ENCODE measurements at places on chromosomes 3 and 15. TPM values are rescaled to one million over a fixed set of nuclear protein-coding genes. Genes with fewer than 3 reads are reported as not detected.

TRANK1 gene
- total RNA-seq, result 41.8 TPM

DNA sequence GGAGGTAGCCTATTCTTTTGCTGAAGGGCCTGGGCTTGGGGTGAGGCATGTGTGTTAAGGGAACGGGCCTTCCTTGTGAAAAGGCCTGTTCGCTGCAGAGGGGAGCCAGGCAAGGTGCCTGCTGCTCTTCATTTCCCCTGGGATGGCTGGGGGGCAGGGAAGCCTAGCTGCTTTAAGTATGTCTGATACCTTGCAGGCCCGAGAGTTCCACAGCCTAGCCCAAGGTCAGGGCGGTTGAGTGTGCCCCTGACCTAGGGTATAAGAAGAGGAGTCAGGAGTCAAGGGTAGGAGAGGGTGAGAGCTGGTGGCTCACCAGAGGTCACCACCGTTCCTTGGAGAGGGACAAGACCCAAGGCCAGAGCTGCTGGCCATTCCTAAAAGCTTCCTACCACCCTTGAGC is 46.6 kb downstream of the UMPS start:
- DNase-seq, result no peak

DNA sequence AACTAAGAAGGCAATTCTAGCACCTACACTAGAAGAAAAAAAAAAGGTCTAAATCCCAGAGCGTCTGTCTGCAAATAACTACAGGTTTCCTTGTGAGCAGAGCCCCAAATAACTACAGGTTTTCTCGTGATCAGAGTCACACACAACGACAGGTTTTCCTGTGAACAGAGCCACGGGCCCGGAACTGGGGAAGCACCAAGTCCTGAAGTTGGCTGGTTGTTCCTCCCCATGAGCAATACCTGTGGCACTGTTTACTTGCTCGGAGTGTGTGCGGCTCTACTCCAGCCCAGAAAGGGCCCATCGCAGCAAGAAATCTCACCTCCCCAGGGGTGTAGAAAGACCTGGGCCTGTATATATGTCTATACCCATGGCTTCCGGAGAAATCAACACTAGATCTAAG is 644 bp upstream of the MASP1 start:
- DNase-seq, result no peak

DNA sequence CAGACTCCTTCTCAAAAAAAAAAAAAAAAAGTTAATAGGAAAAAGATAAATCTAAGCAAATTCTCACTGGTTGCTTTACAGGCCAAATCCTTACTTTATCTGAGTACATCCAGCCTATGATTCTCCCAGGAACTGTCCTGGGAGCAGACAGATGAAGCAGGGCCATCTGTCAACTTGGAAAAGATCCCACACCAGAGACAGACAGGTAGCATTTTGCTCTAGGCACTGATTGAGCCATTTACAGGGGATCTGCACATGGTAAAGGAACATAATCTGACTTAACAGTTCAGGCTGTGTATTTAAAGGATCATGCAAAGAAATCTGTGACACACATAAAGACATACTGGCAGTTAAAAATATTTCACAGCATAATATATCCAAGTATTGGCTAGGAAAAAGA is 1006.5 kb downstream of the TBL1XR1 start:
- DNase-seq, result no peak

GRCh38 chr3:123158330-123158729 is 43.4 kb upstream of the SEC22A start:
- peak; percentile 31 for DNase-seq

OR5K2 gene
- not detected for total RNA-seq

GRCh38 chr3:104832530-104832929 is 534.2 kb upstream of the ALCAM start:
- no peak for DNase-seq

DNA sequence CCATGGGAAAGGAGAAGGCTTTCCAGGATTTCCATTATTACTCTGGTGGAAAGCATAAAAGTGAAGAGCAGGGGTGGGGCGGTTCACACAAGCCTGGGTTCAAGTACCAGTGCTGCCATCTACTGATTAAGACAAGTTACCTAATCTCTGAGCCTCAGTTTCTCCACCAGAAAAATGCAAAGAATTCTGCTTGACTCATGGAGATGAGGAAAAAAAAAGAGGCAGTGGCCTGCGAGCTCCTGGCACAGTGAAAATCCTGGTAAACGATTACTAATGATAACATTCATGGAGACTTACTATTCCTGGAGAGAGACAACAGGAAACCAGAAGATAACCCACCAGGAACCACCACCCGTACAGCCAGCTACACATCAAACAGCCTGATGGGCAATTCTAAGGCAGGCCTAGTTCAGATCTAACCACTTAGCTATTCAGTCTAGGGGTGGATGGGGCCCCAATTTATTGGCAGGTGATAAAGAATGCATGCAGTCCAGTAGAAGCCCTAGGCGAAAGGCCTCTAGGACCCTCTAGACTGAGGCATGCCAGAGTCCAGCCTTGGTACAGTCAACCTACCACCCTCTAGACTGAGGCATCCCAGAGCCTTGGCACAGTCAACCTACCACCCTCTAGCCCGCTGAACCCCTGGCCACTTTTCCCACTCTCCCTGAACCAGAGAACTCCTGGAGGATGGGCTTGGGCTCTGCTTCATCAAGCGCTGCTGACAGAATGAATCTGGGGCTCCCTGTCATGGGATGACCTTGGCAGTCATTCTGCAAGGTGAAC is 2.5 kb downstream of the AMOTL2 start:
- peak; percentile 57 for DNase-seq

CFAP91 gene
- total RNA-seq, result 3.3 TPM

DNA sequence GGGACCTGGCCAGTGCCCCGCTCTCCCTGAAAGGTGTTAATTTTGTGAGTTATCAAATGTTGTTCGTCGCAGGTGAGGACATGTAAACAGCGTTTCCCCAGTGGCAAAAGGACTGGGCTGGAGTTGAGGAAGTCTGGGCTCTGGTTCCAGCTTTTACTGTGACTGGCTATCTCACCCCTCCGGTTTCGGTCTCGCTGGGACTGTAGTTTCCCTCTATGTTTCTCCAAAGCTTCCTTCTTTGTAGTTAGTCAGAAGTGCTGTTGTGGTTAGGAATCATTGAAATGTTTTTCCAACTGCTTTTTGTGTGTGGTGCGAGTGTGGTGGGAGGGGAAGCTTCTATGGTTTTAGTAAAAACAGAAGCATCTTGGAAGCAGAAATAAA is 990 bp upstream of the CLDN1 start:
- peak; percentile 46 for DNase-seq

DNA sequence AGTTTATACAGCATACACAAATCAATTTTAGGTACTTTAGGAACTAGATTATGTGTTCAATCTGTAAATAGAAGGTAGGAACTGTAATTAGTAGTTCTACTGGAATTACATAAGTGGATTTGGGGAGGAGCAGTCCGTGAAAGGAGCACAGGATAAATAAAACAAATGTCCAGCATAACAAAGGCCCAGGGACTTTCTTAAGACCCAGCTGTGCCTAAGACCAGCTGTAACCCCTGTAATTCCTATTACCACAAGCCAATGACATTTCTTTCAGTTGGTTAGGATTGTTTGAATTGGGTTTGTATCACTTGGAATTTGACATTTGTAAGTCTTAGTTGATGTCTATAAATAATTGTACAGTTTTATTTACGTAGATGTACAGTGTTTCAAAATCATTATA is 4.8 kb upstream of the ZBTB20 start:
- no peak for DNase-seq

Measured in M059J (cell line).